ENCODE measurements at places on chromosomes 1 and 21.

GRCh38 chr1:27773826-27774445 is 917 bp downstream of the STX12 start:
- peak; percentile 43 for DNase-seq

- DNase-seq, result no peak
Observed at GRCh38 chr1:44268054-44268453, 54.8 kb downstream of the DMAP1 start.

GRCh38 chr21:33125680-33126375 is 55.9 kb downstream of the OLIG1 start:
- DNase-seq, result peak; percentile 12

GRCh38 chr1:212244441-212244840 is 40.8 kb upstream of the PPP2R5A start:
- no peak for DNase-seq

DNA sequence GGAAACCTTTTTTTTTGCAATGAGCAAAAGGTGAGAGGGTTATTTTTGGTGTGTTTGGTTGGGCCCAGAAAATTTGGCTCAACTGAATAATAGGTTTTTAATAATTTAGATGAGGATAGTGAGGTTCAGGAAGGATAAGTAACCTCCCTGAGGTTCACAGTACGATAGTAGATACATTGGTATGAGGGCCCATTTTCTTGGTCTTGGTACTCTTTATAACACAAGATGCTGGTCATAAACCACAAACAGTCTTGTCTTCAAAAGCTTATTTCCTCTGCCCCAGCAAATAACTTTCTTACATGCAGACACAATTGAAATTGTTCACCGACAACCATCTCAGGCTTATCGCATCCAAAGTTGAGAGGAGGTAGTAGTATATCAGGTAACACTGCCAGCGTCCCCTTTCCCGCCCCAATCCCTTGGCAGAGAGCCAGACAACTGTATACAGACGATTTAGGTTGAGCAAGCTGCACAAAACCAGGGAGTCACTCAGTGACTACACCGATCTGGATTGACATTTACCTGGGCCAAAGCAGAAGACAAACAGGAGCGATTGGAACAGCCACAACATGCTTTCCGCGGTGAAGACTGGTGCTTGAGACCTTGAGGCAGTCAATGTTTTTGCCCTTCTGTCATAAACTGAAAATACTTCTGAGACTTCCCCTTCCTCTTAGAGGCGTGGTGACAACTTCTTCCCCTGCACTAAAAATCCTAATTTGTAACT is at the start of gene SLAMF6:
Gene SLAMF6, minus strand, starts transcription at position 634 of the 724 bp plus-strand sequence. Its CDS starts 63 bp downstream, at position 571.
- DNase-seq, result no peak

- DNase-seq, result no peak
Observed at GRCh38 chr1:20361805-20362381, 71.2 kb downstream of the VWA5B1 start.

DNA sequence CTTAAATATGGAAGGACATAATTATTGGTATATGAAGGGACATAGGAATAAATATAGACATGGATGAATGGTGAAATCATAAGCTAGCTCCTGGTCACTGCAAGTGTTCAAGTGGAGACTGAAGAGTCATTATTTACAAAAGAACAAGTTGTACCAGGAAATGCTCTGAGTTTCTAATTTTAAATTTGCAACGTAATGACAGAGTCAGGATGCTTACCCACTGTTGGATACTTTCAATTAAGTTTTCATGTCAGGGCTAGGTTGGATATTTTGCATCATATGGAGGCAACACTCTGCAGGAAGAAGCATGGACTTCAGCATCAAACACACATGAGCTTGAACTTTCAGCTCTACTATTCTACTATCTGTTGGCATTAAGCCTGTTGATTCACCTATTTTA is 499.6 kb upstream of the C1orf87 start:
- DNase-seq, result no peak
